ENCODE measurements at places on chromosomes 11 and 22.

- DNase-seq = no peak
These were observed 9.5 kb upstream of the UPB1 start for GRCh38 chr22:24485608-24486007.

DNA sequence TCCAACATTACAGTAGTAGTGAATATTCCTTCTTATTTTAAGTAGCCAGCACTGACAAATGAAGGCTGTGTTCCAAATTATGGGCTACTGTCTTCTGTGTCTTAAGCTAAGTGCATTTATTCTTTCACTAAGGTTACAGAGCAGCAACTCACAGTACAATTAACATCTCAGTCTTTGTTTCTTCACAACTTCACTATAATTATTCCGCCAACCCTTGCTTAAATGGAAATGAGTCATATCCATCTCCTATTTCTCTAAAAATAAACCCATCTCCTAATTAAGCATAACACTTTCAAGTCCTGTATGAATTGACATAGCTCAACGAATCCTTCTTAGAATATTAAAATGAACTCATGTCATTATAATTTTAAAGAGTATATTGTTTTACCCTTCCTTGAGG is 6.7 kb downstream of the ETS1 start:
- DNase-seq = no peak

- DNase-seq = no peak
These were observed 70.7 kb downstream of the ANO5 start for GRCh38 chr11:22263613-22264012.

- DNase-seq = no peak
These were observed 56.8 kb upstream of the SEPTIN5 start for GRCh38 chr22:19657252-19658056.

DNA sequence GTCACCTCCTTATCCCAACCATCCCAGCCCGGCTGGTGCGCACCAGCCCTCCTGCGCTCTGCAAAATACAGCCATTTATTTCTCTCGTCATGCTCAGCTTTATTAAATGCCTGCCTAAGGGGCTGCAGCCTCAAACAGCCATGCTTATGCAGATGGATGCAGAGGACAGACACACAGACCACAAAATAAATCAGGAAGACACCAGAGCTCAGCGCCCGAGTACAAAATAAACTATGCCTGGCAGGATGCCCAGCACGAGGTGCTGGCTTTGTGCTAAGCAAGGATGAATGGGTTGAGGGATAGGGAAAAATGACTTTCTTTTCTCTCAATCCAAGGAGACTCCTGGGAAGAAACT is 70.5 kb downstream of the RPUSD4 start:
- no peak for DNase-seq

DNA sequence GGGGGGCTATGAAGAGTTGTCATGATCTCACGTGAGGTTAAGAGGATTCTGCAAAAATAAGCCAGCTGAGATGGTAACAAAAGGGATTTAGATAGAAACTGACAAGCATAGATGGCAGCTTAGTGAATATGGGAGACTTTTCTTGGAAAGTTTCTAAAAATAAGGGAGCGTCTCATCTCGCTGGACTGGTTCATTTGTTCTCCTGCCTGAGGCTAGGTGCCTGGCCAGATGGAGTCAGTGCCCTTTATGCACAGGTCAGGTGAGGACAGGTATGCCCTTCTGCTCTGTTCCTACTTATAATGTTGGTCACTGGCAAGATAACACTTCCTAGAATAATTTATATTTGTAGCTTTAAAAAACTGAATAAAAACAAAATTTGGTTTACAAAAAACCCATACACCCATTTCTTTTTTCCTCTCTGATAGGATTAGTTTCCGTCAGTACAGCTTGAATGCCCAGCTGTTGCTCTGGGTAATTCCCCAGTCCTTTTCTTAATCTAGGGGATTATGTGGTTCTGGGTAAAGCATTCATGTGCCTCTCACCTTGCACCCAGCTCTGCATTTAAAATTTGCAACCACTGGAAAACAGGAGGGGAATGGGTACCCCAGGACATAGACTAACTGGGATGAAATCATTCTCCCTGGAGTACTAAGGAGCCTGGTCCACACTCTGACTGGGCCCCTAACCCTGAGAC is 90.0 kb downstream of the AMOTL1 start:
- DNase-seq = no peak

DNA sequence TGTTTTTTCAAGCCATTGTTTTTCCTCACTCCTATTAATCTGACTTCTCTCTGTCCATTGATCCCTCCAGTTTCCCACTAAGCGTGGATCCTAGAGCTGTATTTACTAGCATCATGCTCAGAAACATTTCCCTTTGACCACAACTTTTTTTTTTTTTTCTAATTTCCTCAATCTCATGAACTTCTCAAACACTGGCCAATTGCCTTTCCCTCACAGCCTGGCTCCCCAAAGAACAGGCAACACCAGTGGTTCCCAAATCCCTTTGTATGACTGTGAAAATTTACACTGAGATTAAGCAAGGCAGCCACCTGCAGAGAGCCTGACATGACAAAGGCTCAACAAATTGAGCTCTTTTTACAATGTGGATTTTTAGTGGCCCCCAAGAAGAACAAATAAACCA is 1.4 kb upstream of the TPP1 start:
- DNase-seq = no peak

- no peak for DNase-seq
These were observed 113.3 kb downstream of the FAM76B start for GRCh38 chr11:95676308-95676707.

DNA sequence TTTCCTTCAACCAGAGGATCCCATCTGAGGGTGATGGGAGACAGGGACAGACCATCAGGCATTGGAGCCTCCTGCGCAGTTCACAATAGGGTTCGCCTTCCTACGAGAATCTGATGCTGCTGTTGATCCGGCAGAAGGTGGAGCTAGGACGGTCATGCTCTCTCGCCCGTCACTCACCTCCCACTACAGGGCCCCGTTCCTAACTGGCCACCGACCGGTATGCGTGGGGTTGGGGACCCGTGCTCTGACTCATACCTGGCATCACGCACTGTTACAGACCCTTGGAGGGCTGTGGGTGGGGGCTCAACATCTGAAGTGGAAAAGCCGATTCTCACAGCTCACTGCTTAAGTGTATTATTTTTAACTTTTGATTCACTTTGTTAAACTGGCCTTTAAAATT is 402.3 kb downstream of the BRD1 start:
- no peak for DNase-seq

GRCh38 chr11:31656051-31656450 is 146.5 kb downstream of the ELP4 start:
- DNase-seq = no peak

- no peak for DNase-seq
These were observed 7.5 kb downstream of the SERPIND1 start for GRCh38 chr22:20781272-20781990.

DNA sequence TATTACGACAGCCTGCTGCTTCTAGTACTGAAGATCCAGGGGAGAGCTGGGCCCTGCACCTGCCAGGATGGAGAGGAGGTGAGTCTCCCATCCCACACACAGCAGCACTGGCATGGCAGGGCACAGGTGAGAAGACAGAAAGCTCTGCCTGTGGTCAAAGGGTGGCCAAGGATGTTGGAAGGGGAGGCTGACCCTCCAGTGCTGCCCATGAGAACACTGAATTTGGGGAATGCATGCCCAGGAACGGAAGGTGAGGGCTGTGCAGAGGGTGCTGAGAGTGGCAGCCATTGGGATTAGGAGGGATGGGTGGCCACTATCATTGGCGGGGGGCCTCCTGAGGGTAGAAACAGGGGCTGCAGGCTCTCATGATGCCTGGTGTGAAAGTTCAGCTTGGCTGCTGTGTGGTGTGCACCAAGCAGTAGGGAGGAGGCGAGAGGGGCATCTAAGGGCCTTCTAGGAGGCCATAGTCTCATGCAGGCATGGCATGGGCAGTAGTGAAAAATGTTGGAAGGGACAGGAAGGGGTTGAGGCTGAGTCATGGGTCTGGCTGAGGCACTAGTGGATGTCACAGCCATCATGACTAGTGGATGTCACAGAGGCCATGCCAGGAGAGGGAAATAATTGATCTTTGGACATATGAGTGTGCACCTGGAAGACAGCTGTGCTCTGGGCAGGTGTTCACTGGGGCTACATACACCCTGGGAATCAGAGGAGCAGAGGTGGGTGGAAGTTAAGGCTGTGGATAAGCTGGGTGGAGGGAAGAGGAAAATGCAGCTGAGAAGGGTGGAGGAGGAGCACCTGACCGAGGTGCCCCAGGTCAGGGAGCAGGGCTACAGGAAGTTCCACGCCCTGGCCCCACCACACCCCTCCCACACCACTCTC is 2.5 kb upstream of the LRRC74B start:
- no peak for DNase-seq

- DNase-seq = no peak
These were observed 403.6 kb downstream of the TBC1D22A start for GRCh38 chr22:47166033-47166404.

DNA sequence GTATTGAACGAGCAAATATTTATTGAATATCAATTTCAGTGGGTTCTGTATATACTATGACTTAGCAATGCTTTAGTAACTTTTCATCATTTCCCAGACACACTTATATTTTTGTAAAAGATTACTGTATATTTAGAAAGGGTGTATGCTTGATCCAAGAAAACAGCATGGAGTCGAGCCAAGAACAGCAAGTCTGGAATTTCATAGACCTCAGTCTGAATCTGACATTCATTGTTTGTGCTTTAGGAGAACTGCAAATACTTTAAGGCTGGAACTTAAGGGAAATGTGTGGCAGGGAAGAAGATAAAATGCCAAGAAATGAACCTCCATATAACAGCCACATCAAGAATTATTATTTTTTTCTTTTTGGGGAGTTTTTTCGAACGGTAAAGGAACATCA is 1156.8 kb downstream of the LRRC4C start:
- no peak for DNase-seq

DNA sequence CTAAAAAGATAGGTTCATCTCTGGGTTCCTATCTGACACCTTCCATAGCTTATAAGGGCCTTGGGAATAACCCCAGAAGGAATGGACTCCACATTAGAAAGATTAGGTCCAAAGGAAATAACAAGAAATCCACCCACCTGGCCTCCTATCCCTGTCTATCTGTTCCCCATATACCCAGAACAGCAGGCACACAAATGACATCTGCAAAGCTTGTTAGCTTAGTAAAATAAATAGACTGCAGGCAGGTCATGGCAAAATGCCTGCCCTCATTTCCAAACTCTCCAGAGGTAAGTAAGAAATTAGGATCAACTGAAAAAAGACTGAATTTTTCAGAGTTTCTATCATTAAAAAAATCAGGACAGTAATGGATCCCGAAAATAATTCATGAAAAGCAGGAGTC is 489.5 kb downstream of the DLG2 start:
- no peak for DNase-seq

- DNase-seq = no peak
These were observed 9.4 kb downstream of the IGF2 start for GRCh38 chr11:2129699-2130366.

- no peak for DNase-seq
These were observed 272.3 kb downstream of the CTTN start for GRCh38 chr11:70670676-70671034.

- DNase-seq = no peak
These were observed 7.6 kb downstream of the MRGPRD start for GRCh38 chr11:68973219-68973618.

DNA sequence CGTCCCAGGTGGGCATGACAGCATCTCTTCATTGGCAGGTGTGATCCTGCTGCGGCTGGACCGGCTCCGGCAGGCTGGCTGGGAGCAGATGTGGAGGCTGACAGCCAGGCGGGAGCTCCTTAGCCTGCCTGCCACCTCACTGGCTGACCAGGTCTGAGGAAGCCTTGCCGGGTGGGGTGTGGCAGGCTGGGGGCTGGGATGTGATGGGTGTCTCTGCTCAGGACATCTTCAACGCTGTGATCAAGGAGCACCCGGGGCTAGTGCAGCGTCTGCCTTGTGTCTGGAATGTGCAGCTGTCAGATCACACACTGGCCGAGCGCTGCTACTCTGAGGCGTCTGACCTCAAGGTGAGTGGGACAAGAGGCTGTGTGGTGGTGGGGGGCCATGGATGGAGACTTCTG is 3.5 kb downstream of the LARGE2 start:
- no peak for DNase-seq

DNA sequence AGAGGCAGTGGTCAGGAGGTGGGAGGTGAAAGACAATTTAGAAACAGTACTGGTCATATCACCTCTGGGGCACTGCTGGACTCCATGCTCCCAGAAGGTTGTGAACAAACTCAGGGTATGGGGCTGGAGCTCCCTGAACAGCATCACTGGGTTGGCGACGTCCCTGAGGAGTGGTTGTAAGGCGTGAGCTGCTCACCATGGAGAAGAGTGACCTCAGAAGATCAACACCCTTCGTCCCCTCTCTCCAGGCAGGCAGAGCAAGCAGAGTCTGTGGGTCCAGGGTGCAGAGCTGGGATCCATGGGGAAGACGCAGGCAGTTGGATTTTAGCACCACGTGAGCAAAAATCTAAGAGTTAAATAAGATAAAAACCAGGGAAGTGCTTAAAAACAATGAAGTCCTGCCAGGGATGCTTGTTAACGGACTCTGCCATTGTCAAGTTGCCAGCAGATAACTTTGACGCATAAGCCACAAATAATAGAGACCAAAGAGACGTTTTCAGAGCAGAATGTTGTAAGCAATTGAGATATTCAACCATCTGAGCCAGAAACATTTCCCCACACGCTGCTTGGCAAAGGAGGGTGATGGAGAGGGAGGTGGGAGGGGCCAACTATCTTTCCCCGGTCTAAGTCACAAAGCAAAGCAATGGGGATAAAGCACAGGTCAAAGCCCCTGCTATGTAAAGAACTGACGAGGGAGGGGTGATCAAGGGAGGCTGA is 13.6 kb downstream of the PNPLA5 start:
- no peak for DNase-seq

DNA sequence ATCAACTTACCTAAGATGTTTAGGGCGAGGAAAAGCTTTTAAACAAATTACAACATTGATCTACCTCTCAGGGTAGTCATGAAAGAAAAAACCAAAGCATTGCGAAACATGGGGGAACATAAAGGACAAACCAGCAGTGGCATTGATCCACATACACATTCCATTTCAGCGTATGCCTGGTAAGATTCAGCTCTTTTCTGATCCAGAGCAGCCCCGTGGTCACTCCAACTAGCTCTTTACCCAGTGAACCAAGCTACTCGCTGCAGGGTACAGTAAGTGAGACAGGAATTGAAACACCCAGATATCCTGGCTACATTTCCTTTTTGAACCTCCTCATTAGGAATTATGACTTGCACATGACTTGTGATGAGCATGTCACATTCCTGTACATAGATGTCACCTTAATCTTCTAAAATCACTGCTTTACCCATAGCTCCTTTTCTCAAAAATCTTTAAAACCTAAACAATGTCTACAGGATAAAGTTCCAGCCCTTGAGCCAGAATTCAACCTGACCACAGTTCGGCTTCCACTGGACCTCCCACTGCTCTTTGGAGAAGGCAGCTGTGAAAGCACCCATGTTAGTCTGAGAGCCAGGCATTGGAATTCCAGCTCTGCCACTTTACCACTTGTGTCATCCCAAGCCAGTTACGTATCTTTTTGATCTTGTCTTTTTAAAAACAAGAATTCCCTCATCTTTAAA is 42.9 kb upstream of the AKIP1 start:
- no peak for DNase-seq
